ENCODE measurements at places on chromosomes 4 and X.

- no peak for DNase-seq
Observed at GRCh38 chrX:18149454-18149853, 71.2 kb downstream of the BEND2 start.

DNA sequence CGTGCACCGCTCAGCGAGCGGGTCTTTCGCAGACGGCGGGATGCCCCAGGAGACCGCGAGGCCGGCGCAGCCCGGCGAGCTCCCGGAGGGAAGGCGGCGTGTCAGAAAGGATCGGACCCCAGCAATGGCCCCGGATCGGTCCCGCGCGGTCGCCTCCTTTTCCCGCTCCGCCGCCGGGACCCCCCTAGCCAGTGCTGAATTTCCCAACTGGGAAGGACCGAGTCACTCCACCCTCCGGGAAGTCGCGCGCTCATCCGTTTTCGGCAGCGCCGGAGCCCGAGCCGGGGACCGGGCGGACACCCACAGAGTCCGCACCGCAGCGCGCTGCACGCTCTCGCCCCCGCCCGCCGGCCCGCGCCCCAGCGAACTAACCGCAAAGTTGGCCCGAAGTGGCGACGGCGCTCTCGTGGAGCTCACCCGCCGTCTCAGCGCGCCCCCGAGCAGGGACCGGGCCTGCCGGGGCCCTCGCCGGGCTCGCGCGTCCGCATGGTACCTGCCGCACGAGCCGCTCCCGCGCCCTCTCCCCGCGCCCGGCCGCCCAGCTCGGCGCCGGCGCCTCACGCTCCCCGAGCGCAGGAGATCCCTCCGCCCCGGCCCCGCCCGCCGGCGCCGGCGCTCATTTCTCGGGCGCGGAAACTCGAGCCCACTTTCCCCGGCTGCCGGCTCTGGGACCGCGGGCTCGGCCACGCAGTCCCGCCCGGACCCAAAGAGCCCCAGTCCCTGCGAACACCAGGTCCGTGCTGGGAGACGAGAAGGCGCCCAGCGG is at the start of gene FAT1:
Gene FAT1, minus strand, starts transcription at position 565 of the 766 bp plus-strand sequence. CDS start 14,029 bp downstream, outside the sequence.
- peak; percentile 70 for DNase-seq

DNA sequence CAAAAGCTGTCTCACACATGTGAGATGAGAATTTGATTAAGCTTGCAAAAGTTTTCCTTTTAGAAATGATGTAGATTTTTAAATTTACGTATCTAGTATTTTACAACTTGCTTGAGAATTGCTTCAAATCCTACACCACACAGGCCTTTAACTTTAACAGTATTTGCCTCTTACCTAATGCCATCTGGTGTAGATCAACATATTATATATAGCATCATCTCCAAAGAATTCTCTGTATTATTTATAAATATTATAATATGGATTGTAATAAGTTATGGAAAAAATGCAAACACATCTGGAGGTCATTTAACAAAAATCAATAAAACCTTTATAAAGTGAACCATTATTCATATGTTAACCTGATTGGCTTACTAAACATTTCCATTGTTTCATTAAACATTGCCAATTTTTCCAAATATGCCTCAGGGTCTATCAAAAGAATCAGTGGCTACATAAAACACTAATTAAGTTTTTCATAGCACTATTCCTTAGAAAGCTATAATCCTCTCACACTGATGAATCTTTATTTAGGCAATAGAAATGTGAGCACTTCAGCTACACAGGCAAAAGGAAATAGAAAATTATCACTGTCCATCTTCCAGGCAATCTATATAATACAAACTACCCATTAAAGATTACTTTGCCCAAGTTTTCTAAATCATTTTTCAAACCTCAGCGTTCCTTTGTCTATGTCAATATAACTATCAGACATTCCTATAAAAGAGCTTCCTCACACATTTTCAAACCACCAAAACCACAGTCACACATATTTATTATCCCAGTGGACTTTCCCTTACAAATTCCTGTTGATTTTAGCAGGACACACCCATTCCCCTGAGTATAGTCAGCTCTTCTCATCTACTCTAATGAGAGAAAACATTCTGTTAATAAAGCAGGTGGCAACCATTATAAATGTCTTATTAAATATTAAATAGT is 83.5 kb upstream of the INTU start:
- peak; percentile 49 for DNase-seq

DNA sequence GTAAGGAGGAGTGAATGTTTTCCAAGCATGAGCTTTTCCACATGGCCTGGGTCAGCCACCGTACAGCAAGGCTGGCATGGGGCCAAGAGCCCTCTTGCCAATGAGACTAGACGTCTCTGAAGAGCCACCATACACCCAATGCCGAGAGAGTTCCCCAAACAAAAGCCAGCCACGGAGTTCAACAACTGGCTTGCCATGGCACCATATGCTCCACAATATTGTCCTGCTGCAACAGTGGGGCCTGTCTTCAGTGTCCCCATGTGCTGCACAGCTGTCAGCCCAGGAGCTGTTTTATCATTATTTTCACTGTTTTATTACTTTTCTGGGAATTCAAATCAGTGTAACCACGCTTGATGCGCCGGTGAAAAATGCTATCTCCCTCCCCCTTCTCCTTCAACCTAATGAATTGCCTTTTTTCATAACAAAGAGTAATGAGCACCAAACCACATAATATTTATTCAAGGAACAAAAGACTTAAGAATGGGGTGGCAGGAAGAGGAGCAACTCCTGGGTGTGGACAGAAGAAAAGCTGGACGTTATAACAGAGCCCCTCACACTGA is 18.4 kb downstream of the MAML3 start:
- no peak for DNase-seq

GRCh38 chrX:109830704-109831206 is 97.7 kb upstream of the ACSL4 start:
- no peak for DNase-seq

DNA sequence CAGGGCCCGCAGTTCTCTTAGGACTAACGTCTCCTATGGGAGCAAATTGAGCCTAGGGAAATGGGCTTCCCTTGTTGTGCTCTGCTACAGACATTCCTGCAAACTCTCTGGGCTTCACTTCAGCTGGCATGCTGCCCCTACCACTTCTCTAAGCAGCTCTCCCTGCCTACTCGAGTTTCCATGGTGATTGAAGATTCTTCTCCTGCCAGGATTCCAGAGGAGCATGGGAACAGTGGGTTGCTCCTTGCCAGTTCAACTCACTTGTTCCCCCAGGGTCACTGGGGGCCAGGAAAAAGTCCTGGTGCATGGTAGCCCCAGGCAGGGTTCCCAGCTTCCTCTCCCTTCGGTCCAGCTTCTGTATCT is 21.1 kb upstream of the WDR17 start:
- DNase-seq = no peak

DNA sequence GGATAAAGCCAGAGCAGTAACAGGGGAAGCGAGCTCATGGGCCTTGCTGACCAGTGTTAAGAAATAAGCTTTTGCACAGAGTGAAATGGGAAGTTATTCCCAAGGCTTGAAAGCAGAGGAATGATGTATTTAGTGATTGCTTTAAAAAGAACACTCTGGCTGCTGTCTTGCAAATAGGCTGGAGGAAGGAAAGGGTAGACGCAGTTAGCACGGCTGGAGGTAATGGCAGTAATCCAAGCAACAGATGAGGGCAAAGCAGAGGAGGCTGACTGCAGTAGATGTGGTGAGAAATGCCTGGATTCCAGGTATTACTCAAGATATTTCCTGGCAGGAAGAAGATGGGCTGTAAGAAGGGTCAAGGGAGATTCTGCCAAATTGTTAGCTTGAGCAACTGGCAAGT is 1342.3 kb upstream of the AGA start:
- DNase-seq = no peak

- DNase-seq = no peak
Observed at GRCh38 chr4:43564107-43564506, 671.6 kb downstream of the GRXCR1 start.

GRCh38 chrX:50097071-50097470 is 103.7 kb downstream of the AKAP4 start:
- no peak for DNase-seq

GRCh38 chrX:109783701-109784079 is 50.6 kb upstream of the ACSL4 start:
- no peak for DNase-seq

DNA sequence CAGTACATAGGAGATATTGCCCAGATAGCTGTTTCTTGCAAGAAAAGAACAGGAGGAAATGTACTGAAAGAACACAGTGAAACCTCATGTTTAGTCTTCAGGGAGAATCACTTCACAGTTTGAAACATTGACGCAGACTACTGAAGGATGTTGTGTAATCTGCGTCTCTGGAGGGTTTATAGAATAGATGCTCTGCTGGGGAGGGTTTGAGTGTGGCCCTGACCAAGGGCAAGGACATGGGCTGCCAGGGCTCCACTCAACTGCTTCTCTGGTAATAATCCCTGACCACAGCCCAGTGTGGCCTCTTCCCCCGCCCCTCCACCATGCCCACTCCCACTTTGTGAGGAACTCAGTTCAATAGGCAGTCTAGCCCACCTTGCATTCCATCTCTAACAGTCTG is 15.8 kb upstream of the ACE2 start:
- no peak for DNase-seq

GRCh38 chr4:144090744-144091143 is 49.8 kb downstream of the GYPA start:
- no peak for DNase-seq

GRCh38 chr4:130110189-130110588 is 1014.2 kb downstream of the C4orf33 start:
- DNase-seq = no peak

DNA sequence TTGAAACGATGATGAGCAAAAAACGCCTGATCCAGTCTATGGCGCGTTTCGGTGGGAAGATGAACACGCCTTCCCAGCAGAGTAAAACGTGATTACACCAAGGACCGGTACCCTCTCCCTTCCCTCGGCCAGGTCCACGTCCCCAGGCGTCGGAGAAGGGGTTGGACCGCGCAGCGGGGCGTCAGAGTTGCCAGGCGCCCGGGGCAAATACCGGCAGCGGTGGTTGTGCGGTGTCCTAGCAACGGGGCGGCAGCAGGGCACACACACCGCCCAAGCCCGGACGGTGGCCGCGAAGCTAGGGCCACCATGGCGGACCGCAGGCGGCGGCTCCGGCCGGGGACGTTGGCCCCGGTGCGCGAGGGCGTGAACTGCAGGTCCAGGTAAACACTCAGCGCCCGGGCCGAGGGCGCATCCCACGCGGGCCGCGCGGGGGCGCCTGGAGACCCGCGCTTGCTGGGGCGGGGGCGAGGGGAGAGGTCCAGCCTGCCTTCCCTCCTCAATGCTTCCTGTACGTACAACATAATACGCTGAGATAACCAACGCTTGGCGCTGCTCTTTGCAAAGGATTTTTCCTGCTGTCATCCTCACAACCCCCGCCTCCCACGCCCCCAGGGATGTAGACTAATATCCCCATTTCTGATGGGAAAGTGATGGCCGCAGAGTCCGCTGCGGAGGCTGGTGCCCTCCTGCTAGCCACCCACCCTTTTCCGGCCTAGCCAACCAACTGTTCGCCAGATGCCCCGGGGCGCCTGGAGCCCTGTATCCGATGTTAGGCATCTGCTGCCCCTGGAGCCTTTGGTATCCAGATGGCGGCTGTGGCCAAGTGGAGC is at the start of gene FAM47E:
Gene FAM47E, plus strand, starts transcription at position 281 of the 830 bp plus-strand sequence. Its CDS starts 26 bp downstream, at position 307.
- no peak for DNase-seq

DNA sequence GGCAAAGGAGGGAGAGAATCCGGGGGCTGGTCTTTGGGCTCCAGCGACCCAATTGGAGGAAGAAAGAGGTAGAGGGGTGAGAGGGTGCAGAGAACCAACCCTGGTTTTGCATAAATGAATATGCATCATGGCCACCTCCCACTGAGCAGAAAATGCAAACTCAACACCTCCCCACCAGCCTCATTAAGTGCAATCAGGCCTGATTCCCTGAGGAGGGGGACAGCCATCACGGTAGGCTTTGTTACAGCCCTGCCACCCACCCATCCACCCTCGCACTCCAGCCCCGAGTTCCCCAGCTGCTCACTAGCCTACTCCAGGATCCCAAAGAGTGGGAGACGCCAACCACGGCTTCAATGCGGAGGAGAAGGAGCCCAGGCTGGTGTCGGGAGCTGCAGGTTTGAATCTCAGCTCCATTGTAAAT is 48.3 kb upstream of the MAN2B2 start:
- no peak for DNase-seq

- no peak for DNase-seq
Observed at GRCh38 chr4:13504374-13504773, 20.2 kb upstream of the RAB28 start.

GRCh38 chr4:43136752-43137151 is 244.2 kb downstream of the GRXCR1 start:
- DNase-seq = no peak

- no peak for DNase-seq
Observed at GRCh38 chr4:15557786-15558550, 88.3 kb downstream of the CC2D2A start.

- no peak for DNase-seq
Observed at GRCh38 chr4:16136311-16136710, 52.5 kb upstream of the PROM1 start.

DNA sequence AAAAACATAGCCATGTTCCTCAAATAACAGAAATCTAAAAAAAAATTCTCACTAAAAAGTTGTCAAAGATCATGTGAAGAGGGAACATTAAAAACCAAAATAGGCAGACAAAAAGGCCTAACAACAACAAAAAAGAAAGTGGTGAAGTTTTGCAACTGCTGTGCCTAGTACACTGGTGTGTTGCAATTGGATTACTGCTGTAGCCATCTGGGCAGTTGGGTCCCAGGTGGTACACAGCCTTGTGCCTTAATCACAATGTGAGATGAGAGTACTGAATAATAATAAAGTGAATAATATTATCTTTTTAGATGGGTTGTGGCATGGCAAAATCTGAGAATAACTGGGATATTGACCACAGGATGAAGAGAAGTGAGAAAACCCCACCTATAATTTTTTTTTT is 12.0 kb downstream of the C4orf54 start:
- DNase-seq = no peak

DNA sequence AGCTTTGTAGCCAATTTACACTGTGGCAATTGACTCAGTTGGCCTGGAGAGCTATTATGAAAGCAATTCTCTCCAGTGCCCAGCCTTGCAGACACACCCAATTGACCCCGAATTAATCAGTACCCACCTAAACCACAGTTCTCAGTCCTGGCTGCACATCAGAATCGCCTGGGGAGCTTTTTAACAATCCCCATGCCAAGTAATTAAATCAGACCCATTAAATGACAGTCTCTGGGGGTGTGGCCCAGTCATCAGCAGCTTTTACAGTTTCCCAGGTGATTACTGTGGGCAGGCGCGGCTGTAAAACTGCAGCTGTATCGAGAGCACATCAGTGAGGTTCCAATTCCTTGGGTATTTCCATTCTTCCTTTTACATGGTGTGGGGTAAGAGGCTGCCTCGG is 460.9 kb upstream of the FAT1 start:
- no peak for DNase-seq

DNA sequence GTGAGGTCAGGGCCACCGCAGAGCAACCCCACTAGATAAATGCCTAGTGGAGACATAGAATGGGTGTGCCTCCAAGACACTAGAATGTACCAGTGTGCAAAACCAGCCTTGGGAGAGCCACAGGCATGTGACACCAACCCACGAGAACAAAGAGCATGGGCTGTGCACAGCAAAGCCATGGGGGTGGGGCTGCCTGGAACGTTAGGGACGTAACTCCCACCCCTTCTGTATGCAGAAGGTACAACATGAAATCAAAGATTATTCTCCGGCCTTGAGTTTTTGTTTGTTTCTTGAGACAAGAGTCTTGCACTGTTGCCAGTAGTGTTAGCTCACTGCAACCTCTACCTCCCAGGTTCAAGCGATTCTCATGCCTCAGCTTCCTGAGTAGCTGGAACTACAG is 99.5 kb downstream of the MID1IP1 start:
- no peak for DNase-seq

All from fibroblast of skin of left quadriceps (primary cell).